ENCODE measurements at places on chromosomes 7 and 10. TPM values are rescaled to one million over a fixed set of nuclear protein-coding genes. Genes with fewer than 3 reads are reported as not detected.
A peak's percentile ranks its signal among the peaks of the same experiment; 100 is the strongest.

DNA sequence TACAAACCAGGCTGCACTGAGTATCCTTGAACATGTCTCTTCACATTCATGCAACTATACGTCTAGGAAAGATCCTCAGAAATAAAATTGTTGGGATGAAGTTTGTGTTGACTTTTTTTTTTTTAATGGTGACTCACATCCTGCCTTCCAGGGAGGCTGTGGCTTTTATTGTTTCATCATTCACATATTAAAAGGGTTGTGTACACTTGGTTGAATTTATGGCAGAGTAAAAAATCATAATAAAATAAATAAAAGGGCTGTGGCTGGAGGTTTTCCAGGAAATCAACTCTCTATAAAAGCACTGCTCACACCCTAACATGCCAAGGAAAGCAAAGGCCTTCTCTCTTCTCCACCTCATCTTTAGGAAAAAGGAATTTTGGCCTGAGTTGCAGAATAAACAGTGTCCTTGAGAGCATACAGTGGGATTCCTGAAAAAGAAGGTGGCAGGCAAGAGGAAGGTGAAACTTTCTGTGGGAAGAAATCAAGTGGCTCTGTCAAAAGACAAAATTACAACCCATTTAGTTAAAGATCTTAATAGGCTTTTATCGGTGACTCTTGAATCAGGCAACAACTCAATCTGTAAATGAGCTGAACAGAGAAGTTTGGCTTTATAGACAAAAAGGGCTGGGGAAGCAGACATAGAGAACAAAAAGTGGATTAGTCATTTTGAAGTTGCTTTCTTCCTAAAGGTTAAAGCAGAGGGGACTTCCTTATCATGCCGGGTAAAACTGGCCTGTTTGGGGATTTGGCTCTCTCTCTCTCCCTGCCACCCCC, 41.6 kb upstream of the FHIP2A start:
- DNase-seq: no peak

DNA sequence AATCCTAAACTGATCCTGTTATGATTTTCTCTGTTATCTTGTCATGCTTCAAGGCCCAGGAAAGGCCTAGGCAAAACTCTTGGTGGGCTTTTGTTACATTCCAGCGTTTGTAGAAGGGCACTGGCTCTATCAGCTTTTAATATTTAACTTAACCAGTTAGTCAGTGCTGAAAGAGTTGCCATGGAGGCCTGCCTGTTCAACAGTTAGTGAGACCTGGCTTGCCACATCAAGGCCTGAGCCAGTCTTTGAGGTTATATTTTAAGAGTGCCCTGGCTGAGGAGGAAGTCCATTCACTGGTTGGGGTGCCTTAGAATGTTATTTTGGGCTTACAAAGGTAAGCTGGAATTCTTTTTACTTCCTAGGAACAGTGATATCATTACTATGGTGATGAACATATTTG, 144.1 kb upstream of the NRG3 start:
- DNase-seq: no peak

GRCh38 chr7:28739826-28740225, 218.3 kb downstream of the TRIL start:
- no peak for DNase-seq

Gene AGR2
- polyA plus RNA-seq: 1.5 TPM

DNA sequence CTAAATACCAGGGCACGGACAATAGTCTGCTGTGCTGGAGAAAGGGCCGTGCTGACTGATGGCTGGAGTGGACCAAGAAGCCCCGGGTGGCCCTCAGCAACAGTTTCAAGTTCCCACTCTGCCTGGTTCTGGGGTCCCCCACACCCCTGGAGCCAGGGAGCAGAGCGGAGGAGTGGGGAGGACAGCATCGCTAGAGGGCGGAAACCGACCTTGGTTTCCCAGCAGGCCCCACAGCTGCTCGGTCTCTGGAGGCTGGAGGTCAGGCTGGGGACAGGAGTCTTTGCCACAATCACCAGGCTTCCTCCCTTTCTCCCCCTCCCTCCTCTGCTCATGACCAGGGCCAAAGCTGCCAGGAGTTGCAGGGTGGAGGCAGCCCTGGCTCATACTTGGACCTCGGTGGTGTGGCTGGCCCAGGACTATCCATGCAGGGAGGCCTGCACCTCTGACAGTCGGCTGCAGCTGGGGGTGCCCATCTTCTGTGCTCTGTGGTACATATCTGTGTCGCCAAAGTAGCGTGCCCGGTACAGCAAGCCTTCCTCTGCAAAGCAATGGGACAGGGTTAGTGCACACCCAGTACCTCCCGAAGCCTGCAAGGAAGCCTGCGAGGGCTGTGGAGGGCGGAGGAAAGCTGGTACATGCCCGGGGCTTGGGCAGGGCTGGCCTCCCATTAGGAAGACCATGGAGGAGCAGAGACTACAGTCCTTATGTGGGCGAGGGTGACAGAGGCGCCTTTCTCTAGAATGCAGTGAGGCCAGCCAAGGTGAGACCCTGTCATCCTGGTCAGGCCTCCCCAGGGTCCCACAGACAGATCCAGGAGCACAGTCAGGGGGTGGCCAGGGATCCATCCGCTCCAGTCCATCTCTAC, 19.1 kb downstream of the DNAJB12 start:
- peak; percentile 87 for DNase-seq

Gene SLC26A5
- polyA plus RNA-seq: 0.41 TPM

DNA sequence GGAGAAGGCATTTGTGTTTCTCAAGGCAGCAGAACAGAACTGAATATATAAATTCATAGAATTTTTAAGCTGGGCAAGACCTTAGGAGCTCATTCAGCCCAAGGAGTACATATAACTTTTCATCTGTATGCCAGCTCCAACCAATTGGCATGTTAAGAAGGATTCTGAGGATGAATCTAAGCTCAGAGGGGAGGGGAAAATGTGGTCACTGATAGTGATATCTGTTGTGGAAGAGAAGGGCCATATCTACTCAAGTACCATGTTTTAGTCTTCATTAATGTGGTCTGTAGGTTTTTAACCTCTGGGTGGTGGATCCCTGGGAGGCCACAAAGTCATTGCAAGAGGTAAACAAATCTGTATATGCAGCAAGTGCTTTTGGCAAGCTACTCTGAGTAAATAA, 6.4 kb downstream of the CALD1 start:
- no peak for DNase-seq

Gene GSAP
- 6.0 TPM for polyA plus RNA-seq

Gene MRLN
- 1.4 TPM for polyA plus RNA-seq

GRCh38 chr7:45239486-45239885, 81.9 kb downstream of the RAMP3 start:
- no peak for DNase-seq

Data from testis (tissue), 5 donors.